ENCODE measurements at places on chromosomes 3 and 15.

GRCh38 chr3:160973067-160973809 is 131.9 kb downstream of the B3GALNT1 start:
- no peak for DNase-seq

DNA sequence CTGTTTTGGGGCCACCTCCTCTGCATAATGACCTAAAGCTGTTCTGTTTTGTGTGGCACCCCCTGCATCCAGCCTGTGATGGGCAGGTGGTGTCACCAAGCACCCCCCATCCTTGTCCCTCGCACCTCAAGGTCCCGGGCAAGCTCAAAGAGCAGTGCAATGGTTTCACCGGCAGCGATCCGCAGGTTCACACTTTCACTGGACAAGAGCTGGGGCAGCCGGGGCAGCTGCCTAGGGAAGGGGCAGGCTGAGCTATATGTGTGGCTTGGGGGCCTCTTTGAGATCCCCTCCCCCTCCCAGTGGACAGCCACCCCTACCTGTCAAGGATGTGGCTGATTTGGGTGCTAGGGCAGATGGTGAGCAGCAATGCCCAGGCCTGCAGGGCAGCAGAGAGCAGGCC is 3.1 kb downstream of the IFRD2 start:
- no peak for DNase-seq

GRCh38 chr3:32882603-32883025 is 64.8 kb downstream of the TRIM71 start:
- peak; percentile 46 for DNase-seq

DNA sequence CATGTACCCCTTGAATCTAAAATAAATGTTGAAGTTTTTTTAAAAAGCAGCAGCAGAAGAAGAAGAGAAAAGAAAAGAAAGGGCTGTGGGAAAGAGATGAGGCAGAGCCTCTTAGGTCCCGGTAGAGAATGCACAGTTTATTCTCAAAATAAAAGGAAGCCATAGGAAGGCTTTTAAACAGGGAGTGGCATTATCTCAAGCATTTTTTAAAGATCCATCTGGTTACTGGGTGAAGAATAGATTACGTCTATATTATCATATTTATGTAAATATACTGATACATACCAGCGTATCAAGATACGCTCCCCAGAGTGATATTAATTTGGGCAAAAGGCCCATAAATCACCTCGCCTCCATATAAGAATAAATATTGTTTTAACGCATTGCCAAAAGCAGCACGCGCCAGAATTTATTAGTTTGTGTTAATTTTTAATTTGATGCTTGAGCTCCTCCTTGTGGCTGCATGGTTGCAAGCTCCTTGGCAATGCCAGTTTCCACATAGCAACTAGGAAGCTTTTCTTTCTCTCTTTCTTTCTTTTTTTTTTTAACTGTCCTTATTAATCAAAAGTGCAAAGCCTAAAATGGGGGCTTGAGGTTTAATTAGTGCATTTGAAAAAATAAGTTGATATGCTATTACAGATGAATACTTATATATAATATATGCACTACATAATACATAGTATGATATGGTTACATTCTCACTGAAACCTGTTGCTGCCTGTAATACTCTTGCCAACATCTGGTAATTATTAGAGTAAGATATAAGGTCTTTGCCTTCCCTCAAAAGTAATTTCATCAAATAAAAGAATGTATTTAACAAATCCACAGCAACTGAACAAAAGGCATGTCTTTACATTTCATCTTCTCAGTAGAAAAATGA is 242.8 kb upstream of the UBE2E2 start:
- no peak for DNase-seq

DNA sequence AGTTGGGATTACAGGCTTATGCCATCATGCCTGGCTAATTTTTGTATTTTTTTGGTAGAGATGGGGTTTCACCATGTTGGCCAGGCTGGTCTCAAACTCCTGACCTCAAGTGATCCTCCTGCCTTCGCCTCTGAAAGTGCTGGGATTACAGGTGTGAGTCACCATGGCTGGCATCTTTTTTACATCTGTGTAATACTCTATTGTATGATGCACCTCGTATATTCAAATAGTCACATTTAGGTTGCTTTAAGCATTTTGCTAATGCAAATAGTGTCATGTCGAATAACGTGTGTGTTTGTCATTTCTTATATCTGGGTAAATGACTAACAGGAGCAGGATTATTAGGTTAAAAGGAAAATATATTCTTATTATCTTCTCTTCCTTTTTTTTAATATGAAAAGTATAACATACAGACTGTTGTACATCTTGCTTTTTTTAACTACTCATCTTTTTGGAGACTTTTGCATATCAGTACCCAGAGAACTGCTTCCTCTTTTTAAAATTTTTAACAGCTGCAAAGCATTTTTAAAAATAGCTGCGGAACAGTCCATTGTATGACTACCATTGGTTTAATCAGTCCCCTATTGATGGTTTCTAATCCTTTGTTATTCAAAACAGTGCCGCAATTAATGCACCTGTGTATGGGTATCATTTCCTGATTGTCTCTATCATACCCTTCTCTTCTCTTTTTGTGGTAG is 13.4 kb downstream of the SCAMP5 start:
- DNase-seq, result no peak

DNA sequence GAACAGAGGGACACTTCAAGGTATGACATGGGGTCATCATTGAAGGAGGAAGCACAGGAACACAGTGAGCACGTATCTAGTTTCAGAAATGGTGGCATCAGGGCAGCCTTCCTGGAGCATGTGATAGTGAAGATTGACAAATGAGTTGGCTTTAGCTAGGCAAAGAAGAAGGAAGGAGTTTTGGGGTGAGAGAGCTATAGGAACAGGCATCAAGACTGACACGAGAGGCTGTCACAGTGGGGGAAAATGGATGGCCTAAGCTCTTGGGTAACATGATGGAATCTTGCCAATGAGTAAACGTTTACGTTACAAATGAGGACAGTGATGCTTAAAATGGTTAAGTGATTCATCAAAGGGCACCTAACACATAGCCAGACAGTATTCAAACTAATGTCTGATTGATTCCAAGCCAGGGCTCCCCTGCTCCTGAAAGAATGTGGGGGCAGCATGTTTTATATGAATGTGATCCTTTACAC is 23.1 kb upstream of the GPR171 start:
- DNase-seq, result no peak

DNA sequence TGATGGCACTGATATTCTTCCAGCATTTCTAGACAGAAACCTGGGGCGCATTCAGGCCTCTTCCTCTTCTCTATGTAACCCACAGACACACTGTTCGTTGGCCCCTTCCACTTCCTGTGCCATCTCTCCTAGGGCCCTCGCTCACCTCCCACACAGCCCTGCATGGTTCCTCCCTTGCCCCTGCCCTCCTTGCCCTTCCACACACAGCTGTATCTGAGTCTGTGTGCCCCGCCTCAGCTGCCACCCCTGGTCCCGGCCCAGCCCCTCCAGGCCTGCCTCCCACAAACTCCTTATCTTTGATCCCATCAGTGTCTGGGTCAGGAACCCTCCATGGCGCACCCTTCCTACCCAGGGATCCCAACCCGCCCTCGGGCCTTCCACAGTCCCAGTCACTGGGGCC is 37.9 kb downstream of the RAB6B start:
- DNase-seq, result no peak

DNA sequence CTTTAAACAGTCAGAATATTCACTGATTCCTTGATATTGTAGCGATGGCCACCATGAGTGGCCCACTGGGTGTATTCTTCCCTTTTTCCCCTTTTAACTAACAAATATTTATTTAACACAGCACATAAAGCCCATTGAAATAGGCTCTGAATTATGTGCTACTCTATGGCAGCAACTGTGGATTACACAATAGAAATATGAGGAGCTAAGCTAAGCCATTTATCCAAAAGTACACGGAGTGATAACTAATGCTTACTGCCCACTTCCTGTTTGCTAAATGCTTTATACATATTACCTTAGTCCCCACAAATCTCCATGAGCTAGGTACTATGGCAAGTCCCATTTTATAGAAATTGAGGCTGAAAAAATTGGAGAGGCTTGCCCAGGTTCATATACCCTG is 17.9 kb downstream of the ILDR1 start:
- no peak for DNase-seq

GRCh38 chr3:114584734-114585371 is 291.0 kb downstream of the TIGIT start:
- no peak for DNase-seq

- no peak for DNase-seq
Measured at GRCh38 chr3:96190024-96190616, 624.3 kb upstream of the EPHA6 start.

GRCh38 chr3:108605491-108605890 is 16.0 kb downstream of the DZIP3 start:
- DNase-seq, result no peak

GRCh38 chr3:57784089-57784735 is 28.1 kb downstream of the SLMAP start:
- DNase-seq, result no peak
